Upper lobe of left lung (tissue), 6 donors: ENCODE measurements at places on chromosomes 16 and 17.

DNA sequence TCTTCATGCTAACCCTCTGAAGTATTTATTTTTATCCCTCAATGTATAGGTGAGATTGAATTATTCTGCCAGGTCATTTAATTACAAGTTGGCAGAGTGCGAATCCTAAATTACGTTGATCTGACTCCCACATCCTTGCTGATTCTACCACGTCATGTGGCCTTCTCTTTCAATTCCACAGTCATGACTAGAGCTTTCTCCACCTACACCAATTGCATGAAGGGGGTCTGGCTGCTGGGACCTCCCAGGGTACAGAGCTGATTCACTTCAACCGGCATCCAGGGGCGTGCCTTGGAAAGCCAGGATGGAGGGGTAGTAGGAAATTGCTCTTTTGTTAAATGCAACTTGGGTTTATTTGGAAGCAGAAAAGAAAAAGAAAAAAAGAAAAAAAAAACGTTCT is 41.1 kb upstream of the CDH13 start:
- no peak for DNase-seq

DNA sequence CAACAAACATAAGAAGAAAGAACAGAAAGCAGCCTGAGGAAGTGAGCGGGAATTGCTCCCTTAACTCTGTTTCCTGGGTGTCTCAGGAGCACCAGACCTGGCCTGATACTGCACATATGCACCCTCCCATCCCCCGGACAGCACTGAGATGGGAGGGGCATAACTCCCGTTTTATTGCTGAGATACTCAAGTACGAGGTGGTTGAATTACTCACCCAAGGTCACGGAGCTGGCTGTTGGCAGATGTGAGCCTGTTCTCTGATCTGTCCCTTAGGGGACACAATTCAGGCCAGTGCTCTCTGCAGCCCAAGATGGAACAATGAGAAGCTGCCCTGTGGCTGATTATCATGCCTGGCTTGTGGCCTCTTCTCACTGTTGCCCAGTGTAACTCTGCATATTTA is 9.1 kb upstream of the MED9 start:
- DNase-seq: no peak

DNA sequence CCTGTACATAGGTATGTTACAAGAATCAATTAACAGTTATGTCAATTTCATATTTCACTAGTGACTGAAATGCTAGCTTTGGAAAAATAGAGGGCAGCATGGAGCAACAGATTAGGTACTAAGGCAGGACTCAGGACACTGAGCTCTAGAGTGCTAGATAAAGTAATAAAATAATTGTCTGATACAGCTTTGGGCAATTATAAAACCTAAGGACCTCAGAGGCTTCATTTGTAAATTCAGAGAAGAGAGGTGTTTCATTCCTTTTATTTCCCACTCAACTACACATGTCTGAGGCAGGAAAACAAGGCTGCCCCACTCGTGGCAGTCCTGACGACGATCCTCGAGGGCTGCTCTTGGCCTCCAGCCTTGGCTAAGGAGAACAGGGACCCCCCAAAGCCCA is 81.5 kb downstream of the CA4 start:
- no peak for DNase-seq

GRCh38 chr16:11325404-11326083 is 19.7 kb upstream of the RMI2 start:
- DNase-seq: no peak

DNA sequence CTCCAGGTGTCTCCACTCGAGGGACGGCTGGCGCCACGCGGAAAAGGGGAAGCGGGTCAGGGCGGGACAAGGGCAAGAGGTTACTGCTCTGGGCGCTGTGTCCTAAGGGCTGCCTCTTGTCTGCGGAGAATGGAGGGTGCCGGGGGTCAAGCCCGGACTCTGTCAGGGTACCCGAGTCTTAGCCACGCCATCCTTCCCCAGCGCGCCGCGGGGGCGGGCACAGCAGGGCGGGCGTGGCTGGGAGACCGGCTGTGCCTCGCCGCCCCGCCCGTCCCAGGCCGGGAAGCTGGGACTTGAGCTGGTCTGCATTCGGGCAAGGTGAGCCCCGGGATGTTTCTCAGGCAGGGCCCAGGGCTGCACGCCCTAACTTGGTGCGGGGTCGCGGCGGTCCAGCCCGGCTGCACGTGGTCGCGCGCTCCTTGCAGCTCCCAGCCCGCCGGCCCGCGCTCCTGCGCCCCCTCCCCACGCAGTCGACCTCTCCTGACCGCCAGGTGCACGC is 6.2 kb upstream of the ACTG1 start:
- DNase-seq: peak; percentile 70

DNA sequence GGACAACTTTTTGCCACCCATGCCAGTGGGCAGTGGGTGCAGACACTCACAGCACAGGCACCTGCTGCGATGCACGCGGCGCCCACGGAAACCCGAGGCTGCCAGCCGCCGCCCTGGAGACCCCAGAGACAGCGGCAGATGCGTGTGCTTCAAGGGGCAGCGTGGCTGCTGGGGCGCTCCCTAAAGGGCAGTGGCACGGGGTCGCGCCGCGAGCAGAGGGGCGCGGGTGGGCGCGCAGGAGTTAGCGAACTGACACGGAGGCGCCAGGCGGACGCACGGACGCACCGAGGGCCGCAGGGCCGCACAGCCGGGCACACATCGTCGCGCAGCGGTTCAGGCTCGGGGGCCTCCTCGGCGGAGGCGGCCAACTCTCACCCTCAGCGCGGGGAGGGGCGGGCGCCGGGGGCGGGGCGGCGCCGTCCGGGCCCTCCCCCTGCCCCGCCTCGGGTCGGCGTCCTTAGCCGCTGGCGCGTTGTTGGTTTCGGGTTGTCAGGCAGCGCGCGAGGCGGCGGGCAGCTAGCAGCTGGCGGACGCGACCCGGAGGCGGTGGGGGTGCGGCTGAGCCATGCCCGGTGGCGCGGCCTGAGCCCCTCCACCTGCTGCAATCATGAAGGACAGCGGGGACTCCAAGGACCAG is at the start of gene KIF19:
TSS of gene KIF19 (plus strand) at position 484 of the 637 bp plus-strand sequence. CDS start at position 608, 124 bp downstream.
- peak; percentile 33 for DNase-seq

- DNase-seq: no peak
Measured at GRCh38 chr17:35761601-35762000, 914 bp downstream of the C17orf50 start.

DNA sequence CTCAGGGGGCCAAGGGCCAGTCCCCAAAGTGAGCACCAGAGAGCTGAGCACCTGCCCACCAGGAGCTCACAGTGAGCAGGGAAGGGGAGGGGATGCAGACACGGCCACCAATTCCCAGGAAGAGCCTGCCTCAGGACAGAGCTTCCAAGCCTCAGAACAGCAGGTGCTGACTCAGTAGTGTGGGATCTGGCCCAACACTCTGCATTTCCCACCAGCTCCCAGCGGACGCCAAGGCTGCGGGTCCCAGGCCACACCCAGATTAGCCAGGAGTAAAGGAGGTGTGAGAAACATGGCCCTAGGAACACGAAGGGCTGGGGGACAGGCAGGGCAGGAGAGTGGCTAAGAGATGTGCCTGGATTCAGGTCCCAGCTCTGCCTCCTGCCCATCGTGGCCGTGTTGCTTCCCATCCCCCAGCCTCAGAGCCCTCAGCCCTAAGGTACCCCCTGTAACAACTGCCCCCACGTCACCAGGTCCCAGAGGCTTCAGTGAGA is 28.4 kb upstream of the EIF1 start:
- DNase-seq: no peak

DNA sequence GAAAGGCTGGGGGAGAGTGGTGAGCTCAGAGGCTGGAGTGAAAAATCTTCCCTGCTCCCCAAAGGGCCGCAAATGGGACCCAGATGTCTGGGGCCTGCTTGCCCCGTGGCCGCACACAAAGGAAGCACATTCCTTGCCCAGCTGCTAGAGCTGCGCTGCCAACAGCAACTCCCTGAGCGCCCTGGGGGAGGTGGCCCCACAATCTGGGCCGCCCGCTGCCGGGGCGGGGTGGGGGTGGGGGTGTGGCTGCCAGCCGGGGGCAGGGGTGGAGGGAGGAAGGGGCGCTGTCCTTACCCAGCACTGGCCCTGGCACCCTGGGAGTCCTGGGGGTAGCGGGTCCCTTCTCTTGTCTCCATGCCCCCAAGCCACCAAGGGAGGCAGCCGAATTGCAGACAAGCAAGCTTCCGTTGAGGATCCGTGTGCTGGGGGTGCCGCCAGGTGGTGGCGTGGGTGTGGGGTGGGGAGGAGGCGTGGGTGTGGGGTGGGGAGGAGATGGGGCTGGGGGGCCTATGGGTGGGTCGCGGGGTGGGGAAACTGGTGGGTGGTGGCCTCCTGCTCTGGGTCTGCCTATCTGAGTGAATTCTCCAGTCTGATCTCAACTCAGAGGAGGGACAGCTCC is 48.4 kb upstream of the PABPN1L start:
- DNase-seq: no peak

DNA sequence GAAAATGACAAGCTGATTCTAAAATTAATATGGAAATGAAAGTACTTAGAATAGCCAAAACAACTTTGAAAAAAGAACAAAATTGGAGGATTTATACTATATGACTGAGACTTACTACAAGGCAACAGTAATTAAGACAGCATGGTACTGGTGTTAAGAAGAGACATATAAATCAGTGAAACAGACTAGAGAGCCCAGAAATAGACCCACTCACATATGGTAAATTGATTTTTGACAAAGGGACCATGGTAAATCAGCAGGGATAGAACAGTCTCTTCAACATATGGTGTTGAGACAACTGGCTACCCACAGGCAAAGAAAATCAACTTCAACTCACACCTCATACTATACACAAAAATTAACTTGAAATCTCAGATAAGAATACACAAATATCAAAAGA is 12.9 kb downstream of the CMC2 start:
- DNase-seq: no peak

GRCh38 chr16:23323224-23324030 is 21.3 kb downstream of the SCNN1B start:
- no peak for DNase-seq

DNA sequence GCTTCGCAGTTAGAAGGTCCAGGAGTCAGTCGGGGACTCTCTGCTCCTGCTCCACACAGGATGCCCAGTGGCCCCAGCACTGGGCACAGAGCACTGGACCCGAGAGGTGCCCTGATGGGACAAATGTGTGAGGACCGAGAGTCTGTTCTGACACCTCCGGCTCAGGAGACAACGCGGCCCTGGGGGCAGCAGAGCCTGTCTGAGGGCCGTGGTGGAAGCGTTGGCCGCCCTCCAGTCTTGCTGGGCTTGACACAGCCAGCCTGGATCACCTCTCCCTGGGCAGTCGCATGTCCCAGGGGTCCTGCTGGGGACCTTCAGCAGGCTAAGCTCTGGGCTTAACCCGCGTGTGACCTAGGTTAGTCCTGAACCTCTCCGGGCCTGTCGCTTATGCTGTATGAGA is 23.1 kb downstream of the LGALS9 start:
- DNase-seq: no peak

DNA sequence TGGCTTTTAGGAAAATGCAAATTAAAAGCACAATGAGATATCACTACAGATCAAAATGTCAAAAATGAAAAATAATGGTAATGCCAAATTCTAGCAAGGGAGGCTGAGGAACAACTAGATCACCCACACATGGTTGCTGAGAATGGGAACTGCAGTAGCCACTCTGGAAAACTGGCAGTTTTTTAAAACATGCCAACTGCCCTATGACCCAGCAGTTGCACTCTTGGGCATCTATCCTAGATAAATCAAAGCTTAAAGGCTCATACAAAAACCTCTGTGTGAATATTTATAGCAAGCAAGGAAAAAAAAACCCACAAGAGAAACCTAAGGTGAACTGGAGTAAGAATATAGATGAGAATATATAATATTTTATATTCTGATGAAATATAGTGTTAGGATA is 104.3 kb downstream of the PRKCB start:
- no peak for DNase-seq

DNA sequence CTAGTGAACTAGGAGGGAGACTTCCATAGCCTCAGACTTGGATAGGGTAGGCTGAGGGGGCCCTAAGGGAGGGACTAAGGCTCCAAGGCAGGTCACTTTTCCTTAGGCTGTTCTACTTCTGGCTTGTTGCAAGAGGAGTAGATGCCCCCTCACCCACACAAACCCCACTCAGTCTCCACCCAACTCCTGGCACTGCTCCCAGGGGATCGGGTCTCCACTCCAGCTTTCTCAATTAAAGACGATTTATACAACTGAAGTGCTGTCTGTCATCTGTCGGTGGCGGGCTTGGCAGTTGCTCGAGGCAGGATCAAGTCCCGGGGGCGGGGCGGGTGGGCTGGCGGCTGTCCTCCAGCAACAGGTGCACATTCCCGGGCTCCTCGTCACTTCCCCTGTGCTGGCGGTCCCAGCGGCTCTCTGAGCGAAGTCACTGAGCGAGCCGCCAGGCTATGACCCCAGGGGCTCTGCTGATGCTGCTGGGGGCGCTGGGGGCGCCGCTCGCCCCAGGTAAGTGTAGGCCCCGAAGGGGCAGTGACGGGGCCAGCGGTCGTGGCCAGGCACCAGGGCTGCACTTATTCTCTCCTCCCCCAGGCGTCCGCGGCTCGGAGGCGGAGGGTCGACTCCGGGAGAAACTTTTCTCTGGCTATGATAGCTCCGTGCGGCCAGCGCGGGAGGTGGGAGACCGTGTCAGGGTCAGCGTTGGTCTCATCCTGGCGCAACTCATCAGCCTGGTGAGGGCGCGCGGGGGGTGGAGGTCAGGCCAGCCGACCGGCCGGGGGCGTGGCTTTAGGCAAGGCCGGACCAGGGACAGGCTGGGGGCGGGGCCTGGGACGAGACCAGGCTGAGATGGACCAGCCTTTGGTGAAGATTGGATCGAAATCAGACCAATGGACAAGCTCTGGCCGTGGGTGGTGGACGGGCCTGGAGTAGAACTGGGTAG is at the start of gene CHRNB1:
TSS of gene CHRNB1 (plus strand) at position 380 of the 937 bp plus-strand sequence. CDS start at position 447, 67 bp downstream.
- peak; percentile 94 for DNase-seq

DNA sequence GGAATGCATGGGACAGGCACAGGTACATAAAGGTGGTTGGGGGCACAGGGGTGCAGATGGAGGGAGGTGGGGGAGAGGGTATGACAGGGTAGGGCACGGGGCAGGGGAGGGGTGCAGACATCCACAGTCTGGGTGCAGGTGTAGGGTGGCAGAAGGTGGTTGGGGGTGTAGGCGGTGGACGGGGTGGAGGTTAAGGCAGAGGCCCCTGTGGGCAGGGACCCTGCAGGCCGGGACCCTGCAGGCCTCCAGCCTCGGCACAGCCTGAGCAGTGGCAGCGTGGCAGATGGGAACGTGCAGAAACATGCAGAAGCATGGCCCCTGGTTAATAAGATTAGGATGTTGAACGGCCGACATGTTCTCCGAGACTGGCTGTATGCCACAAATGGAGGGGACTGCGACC is 115.2 kb downstream of the RBFOX3 start:
- DNase-seq: no peak

DNA sequence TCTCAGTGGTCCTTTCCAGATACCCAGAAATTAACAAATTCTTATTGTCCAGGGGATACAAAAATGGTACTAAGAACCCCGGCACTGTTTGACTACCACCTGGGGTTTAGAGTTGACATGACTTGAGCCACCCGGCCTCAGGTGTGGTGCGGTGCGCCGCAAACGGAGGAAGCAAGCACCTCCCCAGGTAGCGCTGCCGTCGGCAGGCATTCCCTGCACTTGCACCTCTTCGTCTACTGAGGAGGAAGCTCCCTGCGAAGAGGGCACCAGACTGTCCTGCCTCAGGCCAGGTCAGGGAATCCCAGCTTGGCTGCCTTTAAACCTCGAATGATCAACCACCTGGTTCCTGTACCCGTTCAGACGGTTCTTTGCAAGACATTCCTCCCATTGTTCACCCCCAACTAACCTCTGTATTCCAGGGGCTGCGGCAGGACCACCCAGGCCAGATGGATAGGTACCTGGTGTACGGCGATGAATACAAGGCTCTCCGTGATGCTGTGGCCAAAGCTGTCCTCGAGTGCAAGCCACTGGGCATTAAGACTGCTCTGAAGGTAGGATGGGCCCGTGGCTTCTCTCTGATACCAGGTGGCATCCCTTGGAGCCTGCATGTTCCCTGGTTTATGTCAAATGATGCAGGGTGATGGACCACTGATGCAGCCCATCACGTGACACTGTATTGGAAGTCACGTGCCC is 40.8 kb upstream of the ENDOV start:
- DNase-seq: peak; percentile 16

GRCh38 chr17:760371-760770 is 8.3 kb upstream of the GEMIN4 start:
- DNase-seq: no peak
